ENCODE measurements at places on chromosomes 3 and 15.

- DNase-seq, result no peak
These were observed 41.0 kb downstream of the MBNL1 start for GRCh38 chr3:152309535-152310307.

GRCh38 chr3:66618066-66618465 is 117.2 kb upstream of the LRIG1 start:
- DNase-seq, result no peak

DNA sequence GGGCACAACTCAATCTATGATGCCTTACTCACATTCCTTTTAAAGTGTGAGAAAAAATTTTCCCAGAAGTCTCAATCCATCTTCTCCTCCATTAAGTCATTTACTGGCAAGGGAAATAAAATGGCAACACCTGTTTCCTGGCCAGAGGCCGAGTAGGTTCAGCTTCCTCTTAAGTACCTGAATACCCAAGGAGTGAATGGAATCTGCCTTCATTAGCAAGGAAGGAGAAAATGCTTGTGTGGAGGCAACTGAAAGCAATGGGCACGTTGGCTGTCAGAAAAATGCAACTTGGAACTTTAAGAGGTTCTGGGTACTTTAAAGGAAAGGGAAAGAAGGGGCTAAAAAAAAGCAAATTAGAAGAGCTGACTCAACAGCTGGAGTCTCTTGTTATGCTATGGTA is 423.6 kb upstream of the ARL6 start:
- DNase-seq, result no peak

DNA sequence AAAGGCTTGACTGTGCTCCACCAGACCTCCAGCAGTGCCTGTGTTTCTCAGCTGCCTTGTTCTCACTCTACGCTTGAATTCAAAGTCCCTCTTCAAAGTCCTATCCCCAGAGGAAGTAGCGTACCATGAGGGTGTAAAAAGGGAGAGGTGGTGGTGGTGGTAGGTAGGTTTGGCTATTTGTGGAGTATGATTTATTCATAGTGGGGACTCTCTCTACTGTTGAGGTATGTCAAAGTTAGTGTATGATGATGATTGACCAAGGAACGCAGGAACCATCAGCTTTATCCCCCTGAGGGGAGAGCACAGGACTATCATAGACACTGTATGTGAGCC is 137.9 kb downstream of the GHSR start:
- no peak for DNase-seq

DNA sequence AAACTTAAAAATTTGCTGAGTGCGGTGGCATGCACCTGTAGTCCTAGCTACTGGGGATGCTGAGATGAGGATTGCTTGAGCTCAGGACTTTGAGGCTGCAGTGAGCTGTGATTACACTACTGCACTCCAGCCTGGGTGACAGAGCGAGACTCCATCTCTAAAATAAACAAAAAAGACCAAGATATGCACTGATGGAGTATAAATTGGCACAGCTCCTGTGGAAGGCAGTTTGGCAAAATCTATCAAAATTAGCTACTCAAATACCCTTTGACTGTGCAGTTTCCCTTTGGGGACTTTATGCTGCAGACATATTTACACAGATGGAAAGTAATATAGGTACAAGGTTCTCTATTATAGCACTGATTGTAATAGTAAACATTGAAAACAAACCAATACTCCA is 18.1 kb upstream of the U2SURP start:
- DNase-seq, result no peak

DNA sequence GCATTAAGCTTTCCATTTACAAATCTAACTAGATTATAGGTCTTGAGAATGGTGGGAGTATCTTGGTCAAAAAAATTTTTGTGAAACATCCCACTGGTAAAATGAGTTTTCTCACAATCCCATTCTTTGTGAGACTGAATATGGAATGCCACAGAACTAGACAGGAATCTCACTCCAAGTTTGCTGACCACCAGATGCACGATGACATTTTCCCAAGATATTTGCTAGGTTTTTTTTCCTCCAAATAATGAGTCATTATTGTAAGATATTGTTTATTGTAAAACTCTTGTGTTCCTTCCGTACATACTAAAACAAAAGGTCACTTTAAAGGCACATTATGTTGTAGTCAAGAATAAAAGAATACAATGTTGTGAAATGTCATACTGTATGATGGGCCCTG is 53.9 kb downstream of the COPS2 start:
- no peak for DNase-seq

All from germinal center (tissue), 1 donor.